ENCODE measurements at places on chromosomes 1 and 21.

GRCh38 chr1:84267476-84267875, 34.0 kb upstream of the SAMD13 start:
- DNase-seq = no peak

GRCh38 chr1:75796376-75797272, at the start of gene MSH4:
TSS of gene MSH4 (plus strand) at chr1:75796882. CDS start at chr1:75796986, 104 bp downstream.
- DNase-seq = no peak

GRCh38 chr1:9078752-9079500, 9.5 kb upstream of the SLC2A5 start:
- no peak for DNase-seq

GRCh38 chr1:65065524-65066418, 82.2 kb upstream of the AK4 start:
- DNase-seq = no peak

- no peak for DNase-seq
These were observed 11.8 kb downstream of the NFYC start for GRCh38 chr1:40703316-40703715.

Data from activated CD4-positive, alpha-beta T cell treated with anti-CD3 and anti-CD28 coated beads, Interleukin-2, amount 50 U/mL, for 4 hours (primary cell).